Memory B cell (primary cell): ENCODE measurements at places on chromosomes 5 and 9.

- H3K27me3 ChIP-seq: peaks cover 6% of the 10 kb centered on the region
- no peak overlapping the region for H3K27ac ChIP-seq
- peak; percentile 29 for DNase-seq
- H3K36me3 ChIP-seq: no peaks in the 10 kb centered on the region
- H3K4me1 ChIP-seq: peaks cover 21% of the 10 kb centered on the region
These were observed 9.4 kb upstream of the DELE1 start for GRCh38 chr5:141914199-141914743.

DNA sequence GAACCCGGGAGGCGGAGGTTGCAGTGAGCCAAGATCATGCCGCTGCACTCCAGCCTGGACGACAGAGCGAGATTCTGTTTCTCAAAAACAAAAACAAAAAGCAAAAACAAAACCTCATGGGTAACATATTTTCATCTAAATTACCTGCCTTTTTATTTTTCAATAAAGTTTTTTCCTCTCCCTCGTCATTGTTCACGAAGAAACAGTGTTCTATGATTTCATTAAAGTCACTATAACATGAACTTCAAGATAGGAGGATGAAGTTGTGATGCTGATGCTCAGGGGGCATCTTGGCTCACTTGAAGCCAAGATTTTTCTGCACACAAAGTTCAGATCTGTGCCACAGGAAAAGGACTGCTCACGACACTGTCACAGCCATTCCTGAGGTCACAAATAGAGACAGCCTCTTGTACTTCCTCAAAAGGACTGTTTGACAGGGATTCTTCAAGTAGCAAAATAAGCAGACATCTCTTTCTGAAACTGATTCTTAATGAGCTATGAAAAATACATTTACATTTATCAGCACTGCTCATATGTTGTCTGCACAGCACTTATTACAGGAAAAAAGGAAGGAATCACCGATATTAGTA is 16.1 kb downstream of the NIPSNAP3B start:
- DNase-seq: no peak
- H3K36me3 ChIP-seq: peaks cover 6% of the 10 kb centered on the region
- H3K27me3 ChIP-seq: no peaks in the 10 kb centered on the region
- peak overlapping the region; percentile 62 for H3K27ac ChIP-seq

- no peak overlapping the region for H3K27ac ChIP-seq
- no peaks in the 10 kb centered on the region for H3K36me3 ChIP-seq
- peaks cover 14% of the 10 kb centered on the region for H3K27me3 ChIP-seq
These were observed 75.1 kb downstream of the FGF18 start for GRCh38 chr5:171494452-171495121.

DNA sequence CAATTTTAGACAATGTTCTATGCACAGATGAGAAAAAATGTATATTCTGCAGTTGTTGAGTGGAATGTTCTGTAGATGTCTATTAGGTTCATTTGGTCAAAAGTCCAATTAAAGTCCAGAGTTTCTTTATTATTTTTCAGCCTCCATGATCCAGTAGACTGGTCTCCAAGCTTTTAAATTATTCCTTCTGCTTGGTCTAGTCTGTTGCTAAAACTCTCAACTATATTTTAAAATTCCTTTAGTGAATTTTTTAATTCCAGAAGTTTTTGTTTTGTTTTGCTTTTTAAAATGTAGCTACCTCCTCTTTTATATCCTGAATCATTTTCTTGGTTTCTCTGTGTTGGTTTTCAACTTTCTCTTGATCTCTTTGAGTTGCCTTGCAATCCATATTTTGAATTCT is 24.6 kb downstream of the SELENOP start:
- H3K27me3 ChIP-seq: no peaks in the 10 kb centered on the region

DNA sequence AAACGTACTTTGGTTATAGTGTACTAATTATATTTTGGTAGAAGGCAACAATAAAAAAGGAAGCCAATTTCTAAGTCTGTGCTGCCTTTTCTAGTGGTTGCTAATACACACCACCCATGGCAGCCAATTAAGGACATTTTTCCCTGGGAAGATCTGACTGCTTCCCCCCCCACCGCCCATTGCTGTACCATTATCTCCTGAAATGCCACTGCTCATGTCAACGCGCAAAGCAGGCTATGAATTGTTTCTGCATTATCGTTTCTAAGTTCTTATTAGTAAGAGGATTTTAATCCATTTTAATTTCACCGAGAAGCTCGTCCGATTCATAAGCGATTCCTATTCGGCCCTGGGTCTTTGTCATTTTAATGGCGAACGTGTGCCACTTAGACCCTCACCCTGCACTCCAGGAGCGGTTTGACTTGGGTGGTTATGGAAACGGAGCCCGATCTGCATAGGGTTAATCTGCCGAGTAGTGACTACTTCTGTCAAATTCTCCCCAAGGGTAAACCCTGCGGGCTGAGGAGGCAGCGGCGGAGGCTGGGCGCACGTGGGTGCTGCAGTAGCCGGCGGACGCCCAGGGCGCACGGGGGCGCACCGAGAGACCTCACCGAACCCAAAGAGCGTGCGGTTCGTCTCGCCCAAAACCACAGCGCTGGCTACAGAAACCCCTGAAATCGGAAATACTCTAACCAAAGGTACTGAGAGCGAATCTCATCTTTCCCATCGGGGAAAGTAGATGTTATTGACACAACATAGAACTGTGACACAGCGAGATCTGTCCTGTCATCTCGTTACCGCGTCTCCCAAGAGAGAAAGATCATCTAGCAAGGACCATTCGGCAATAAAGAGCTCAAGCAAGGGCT is 55.8 kb upstream of the SHC3 start:
- DNase-seq: peak; percentile 4
- H3K27me3 ChIP-seq: peaks cover 18% of the 10 kb centered on the region
- peak overlapping the region; percentile 32 for H3K4me3 ChIP-seq
- H3K36me3 ChIP-seq: peaks cover 2% of the 10 kb centered on the region
- H3K27ac ChIP-seq: no peak overlapping the region
- H3K4me1 ChIP-seq: peaks cover 13% of the 10 kb centered on the region

GRCh38 chr5:36640949-36641348 is 34.5 kb downstream of the SLC1A3 start:
- DNase-seq: no peak
- no peaks in the 10 kb centered on the region for H3K36me3 ChIP-seq
- no peak overlapping the region for H3K4me3 ChIP-seq
- no peaks in the 10 kb centered on the region for H3K4me1 ChIP-seq

DNA sequence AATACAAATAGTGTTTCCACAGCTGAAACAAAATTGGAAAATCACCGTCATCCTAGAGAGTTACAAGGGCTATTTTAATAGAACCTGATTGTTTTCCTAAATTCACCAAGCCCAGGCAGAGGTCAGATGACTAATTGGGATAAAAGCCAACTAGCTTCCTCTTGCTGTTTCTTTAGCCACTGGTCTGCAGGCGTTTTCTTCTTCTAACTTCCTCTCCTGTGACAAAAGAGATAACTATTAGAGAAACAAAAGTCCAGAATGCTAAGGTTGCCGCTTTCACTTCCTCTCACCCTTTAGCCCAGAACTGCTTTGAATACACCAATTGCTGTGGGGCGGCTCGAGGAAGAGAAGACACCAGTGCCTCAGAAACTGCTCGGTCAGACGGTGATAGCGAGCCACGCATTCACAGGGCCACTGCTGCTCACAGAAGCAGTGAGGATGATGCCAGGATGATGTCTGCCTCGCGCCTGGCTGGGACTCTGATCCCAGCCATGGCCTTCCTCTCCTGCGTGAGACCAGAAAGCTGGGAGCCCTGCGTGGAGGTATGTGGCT is at the start of gene TLR4:
TSS of gene TLR4 (plus strand) at position 380 of the 552 bp plus-strand sequence. CDS start at position 450, 70 bp downstream.
- H3K4me3 ChIP-seq: peak within 1 kb of the TSS; percentile 87
- H3K4me1 ChIP-seq: peaks cover 29% of the 10 kb centered on the region
- H3K36me3 ChIP-seq: peaks cover 8% of the 10 kb centered on the region
- H3K27me3 ChIP-seq: no peaks in the 10 kb centered on the region
- DNase-seq: peak; percentile 62
- peak within 1 kb of the TSS; percentile 87 for H3K27ac ChIP-seq

GRCh38 chr9:81589819-81590218 is 99.5 kb downstream of the TLE1 start:
- H3K27me3 ChIP-seq: no peaks in the 10 kb centered on the region
- peaks cover 10% of the 10 kb centered on the region for H3K4me1 ChIP-seq
- no peak overlapping the region for H3K27ac ChIP-seq
- no peak for DNase-seq
- peaks cover 44% of the 10 kb centered on the region for H3K36me3 ChIP-seq
- no peak overlapping the region for H3K4me3 ChIP-seq

- no peak overlapping the region for H3K4me3 ChIP-seq
- H3K27ac ChIP-seq: no peak overlapping the region
- no peaks in the 10 kb centered on the region for H3K27me3 ChIP-seq
These were observed 292.4 kb downstream of the MAST4 start for GRCh38 chr5:66888613-66889012.

- no peak for DNase-seq
- peaks cover 17% of the 10 kb centered on the region for H3K4me1 ChIP-seq
- no peaks in the 10 kb centered on the region for H3K36me3 ChIP-seq
- H3K4me3 ChIP-seq: no peak overlapping the region
- no peak overlapping the region for H3K27ac ChIP-seq
These were observed 667.2 kb upstream of the ZNF608 start for GRCh38 chr5:125413496-125414274.

DNA sequence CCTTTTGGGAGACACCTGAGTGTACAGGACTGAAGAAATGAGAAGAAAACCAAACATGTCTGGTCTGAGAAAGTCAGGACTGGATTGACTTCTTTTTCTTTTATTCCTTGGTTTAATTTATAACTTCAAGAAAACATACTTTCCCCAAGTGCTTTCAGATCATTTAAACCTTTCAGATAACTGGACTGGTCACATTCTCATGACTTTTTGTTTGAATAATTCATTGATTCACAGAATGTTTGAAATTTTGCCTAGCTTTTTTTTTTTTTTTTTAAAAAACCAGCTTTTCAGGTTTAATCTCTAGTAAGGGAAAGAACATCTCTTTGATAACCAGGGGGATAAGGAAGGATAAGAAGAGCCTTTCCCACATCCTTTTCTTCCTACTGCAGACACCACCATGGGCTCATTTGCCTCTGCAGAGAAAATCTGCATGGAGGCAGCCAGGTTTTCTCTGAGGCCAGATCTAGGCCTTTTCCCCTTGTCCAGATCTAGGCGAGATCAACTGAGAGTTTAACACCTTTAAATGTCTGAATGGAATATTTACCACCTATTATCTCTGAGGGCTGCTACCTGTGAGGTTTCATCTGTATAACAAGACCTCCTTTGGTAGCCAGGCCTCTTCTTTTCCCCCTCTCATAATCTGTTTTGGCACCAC is 45.0 kb upstream of the SLC28A3 start:
- DNase-seq: no peak
- peaks cover 7% of the 10 kb centered on the region for H3K27me3 ChIP-seq
- H3K4me1 ChIP-seq: no peaks in the 10 kb centered on the region

DNA sequence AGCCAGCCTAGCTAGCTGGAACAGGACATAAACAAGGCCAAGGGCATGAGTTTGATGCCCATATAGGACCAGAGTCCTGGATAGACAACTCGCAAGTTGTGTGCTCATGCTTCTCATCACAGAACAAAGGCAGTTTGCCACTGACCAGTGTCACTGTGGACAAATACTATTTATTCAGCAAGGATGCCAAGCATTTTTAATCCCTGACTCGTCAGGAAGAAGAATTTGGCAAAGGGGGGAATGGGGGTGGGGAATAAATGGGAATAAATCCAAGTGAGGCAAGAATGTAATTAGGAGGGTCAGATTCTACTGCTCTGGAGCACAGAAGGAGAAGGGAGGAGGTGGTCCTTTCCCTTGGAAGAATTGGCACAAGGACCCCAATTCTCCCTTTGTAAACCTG is 46.8 kb upstream of the ANKRD55 start:
- no peak overlapping the region for H3K27ac ChIP-seq
- peaks cover 10% of the 10 kb centered on the region for H3K4me1 ChIP-seq
- no peaks in the 10 kb centered on the region for H3K27me3 ChIP-seq
- H3K36me3 ChIP-seq: no peaks in the 10 kb centered on the region
- no peak overlapping the region for H3K4me3 ChIP-seq
- no peak for DNase-seq

GRCh38 chr5:95533761-95534160 is 21.0 kb downstream of the SKIC3 start:
- no peak for DNase-seq
- no peaks in the 10 kb centered on the region for H3K27me3 ChIP-seq
- H3K36me3 ChIP-seq: peaks cover 31% of the 10 kb centered on the region
- H3K4me1 ChIP-seq: peaks cover 2% of the 10 kb centered on the region
- no peak overlapping the region for H3K4me3 ChIP-seq

DNA sequence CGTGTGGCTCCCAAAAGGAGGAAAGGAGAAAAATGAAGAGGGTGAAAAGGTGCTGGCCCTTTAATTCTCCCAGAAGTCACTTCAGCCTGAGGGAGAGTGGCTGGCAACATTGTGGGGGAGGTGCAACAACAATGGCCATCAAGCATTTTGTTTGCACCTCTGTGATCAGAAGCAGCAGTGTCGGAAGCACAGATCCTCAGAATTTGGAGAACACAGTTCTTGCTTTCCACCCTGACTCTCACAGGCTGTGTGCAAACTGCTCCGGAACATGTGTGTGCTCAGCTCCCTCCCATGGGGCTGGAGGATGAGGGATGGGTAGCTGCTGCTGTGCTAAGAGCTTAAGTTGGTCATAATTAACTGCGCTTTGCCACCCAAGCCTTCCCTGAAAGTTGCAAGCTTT is 127.1 kb downstream of the DPYSL3 start:
- no peak for DNase-seq

GRCh38 chr9:84899326-84899725 is 229.8 kb downstream of the NTRK2 start:
- no peak for DNase-seq
- no peaks in the 10 kb centered on the region for H3K36me3 ChIP-seq
- no peak overlapping the region for H3K27ac ChIP-seq
- H3K4me3 ChIP-seq: no peak overlapping the region
- H3K4me1 ChIP-seq: no peaks in the 10 kb centered on the region

- no peaks in the 10 kb centered on the region for H3K36me3 ChIP-seq
- DNase-seq: no peak
- H3K27ac ChIP-seq: no peak overlapping the region
These were observed 184.2 kb upstream of the TBCA start for GRCh38 chr5:77960305-77960704.

DNA sequence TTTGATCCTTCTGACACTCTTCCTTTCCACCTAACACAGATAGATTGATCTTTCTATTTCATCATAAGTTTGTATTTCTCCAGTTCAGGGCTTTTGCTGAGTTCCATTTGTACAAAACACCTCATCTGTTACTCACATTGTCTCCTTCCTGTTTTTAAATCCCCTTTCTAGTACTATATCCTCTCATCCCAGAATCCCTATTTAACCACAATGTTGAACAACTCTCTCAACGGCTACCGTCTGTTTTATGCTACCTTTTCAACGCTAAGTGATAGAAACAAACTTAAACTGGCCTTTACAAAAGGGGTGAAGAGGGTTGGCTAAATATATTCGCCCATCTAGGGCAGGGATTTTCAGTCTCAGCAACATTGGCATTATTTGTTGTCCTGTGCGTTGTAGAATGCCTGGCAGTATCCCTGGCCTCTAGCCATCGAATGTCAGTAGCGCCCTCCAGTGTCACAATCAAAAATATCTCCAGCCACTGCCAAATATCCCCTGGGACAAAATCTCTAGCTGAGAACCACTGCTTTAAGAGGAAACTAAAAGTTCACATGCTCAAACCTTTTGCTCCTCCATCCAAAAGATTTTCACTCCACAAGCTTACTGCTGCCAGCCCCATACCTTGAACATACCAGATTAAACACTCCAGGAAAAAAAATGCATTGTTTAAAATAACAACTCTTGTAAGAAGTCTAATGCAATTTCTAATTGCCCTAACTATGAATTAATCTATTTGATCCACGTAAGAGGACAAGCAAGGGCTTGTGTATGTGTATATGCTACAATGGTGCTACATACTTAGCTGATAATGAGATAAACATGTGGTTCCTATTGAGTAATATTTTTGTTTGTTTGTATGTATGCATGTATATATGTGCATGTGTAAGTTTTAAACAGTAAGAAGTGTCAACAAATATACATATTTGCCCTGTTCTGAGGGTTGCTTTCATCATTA is 344.0 kb downstream of the PTPRD start:
- no peaks in the 10 kb centered on the region for H3K4me1 ChIP-seq
- H3K4me3 ChIP-seq: no peak overlapping the region
- no peaks in the 10 kb centered on the region for H3K36me3 ChIP-seq
- no peak overlapping the region for H3K27ac ChIP-seq
- H3K27me3 ChIP-seq: no peaks in the 10 kb centered on the region
- no peak for DNase-seq
